ENCODE measurements at places on chromosomes 7 and 10.

- no peak for DNase-seq
These were observed 16.1 kb downstream of the TAS2R41 start for GRCh38 chr7:143493751-143494150.

GRCh38 chr7:80151274-80151665, 16.6 kb downstream of the GNAI1 start:
- DNase-seq: peak; percentile 28

DNA sequence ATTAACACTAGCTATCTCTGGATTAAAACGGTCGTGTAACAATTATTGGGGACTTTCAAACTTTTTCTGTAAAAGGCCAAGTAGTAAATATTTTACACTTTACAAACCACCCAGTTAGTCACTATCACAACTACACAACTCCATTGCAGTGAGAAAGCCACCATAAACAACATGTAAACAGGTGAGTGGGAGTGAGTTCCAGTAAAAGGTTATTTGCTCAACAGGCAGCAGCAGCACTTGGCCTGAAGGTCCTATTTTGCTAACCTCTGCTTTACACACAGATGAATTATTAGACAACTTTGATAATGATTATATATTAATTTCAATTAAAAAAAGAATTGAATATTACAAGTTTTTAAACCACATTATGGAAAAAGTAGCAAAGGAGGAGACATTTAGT, 15.8 kb upstream of the AGMO start:
- DNase-seq: no peak

DNA sequence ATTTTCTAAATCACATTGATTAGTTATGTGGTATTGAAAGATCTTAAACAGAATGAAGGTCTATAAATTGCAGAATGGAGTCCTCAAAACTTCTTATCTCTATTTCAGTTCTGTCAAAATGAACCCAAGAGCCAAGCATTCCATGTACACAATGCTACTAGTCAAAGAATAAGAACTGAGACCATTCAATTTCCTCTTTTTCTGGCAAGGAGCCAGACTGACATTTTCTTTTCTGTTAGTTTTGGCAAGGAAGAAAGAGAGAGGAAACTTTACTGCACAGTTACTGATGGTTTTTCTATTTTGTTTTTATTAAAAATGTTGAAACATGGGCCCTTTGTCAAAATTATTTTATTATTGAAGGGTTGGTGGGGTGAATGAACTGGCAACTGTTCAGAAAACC, 181.8 kb upstream of the FERD3L start:
- DNase-seq: no peak

DNA sequence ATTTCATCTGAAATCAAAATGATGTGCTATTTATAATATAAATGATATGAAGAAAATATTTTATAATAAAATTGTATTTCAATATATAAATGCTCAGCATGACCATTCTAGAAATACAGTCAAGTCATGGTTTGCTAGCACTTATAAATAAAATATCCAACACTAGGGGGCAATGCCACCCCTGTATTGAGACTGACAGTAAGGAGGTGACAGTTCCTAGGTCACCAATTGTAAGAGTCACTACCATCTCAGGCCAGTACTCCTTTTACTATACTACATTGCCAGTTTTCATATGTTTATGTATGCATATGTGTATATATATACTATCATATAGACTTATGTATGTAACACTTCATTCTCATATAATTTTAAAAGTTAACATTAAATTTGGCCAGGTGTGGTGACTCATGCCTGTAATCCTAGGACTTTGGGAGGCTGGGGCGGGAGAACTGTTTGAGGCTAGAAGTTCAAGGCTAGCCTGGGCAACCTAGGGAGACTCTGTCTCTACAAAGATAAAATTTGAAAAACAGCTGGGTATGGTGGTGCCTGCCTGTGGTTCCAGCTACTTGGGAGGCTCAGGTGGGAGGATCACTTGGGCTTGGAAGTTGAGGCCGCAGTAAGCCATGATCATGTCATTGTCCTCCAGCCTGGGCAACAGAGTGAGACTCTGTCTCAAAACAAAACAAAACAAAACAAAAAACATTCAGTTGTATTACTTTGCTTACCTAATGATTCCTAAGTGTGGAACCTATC, 2.4 kb upstream of the CNOT4 start:
- DNase-seq: peak; percentile 36

- DNase-seq: no peak
These were observed 23.7 kb downstream of the UBN2 start for GRCh38 chr7:139254728-139255127.

- DNase-seq: no peak
These were observed 185.8 kb downstream of the USP6NL start for GRCh38 chr10:11425676-11426075.

- no peak for DNase-seq
These were observed 39.0 kb downstream of the SMNDC1 start for GRCh38 chr10:110265573-110266193.

- DNase-seq: no peak
These were observed 1.0 kb downstream of the FAM107B start for GRCh38 chr10:14773551-14774213.

- DNase-seq: no peak
These were observed 183.1 kb upstream of the PRSS58 start for GRCh38 chr7:142440906-142441411.

DNA sequence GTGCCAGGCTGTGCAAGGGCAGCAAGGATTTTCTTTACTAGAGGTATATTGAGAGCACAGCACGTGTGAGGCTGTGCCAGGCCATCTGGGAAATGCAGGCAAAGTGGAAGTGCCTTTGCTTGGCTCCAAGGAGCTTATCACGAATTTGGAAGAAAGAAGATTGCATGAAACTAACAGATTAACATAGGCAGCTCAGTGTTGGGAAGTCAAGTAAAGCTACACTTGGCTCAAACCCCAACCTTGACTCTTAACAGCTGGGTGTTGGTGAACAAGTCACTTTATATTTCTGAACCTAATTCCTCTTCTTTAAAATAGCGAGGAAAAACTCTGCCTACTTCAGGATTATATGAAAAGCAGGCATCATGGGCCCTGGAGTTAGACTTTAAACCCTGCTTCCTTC, 105.2 kb downstream of the PLCE1 start:
- no peak for DNase-seq

DNA sequence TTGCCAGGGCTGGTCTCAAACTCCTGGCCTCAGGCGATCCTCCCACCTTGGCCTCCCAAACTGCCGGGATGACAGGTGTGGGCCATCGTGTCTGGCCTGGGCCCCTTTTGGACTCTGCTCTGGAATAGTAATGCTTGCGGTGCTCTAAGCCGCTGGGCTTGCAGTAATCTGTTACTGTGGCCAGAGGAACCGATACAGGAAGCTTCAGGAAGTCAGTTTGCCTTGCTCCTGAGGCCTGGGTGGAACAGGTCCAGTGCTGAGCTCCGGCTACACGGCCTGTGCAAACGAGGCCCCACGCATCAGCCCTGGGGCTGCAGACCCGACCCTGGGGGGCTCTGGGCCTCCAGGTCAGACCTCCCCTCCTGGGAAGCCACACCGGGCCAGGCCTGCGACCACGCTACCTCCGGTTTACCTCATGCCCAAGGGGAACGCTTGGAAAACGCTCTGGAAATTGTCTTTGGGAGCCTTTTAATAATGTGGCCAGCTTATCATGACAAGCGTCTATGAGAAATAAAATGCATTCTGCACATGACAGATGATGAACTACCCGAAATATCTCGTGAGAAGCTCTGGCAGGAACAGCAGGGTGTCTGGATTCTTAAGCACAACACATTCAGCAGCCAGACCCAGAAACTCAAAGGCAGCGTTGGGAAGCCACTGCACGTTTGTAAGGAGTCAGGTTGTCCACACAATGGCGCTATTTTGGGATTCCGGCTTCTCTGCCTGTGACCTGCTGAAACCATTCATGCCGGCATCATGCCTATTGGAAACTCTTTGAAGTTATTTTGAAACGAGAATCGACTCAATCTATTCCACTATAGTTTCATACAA, 10.1 kb upstream of the ADAP1 start:
- DNase-seq: no peak

DNA sequence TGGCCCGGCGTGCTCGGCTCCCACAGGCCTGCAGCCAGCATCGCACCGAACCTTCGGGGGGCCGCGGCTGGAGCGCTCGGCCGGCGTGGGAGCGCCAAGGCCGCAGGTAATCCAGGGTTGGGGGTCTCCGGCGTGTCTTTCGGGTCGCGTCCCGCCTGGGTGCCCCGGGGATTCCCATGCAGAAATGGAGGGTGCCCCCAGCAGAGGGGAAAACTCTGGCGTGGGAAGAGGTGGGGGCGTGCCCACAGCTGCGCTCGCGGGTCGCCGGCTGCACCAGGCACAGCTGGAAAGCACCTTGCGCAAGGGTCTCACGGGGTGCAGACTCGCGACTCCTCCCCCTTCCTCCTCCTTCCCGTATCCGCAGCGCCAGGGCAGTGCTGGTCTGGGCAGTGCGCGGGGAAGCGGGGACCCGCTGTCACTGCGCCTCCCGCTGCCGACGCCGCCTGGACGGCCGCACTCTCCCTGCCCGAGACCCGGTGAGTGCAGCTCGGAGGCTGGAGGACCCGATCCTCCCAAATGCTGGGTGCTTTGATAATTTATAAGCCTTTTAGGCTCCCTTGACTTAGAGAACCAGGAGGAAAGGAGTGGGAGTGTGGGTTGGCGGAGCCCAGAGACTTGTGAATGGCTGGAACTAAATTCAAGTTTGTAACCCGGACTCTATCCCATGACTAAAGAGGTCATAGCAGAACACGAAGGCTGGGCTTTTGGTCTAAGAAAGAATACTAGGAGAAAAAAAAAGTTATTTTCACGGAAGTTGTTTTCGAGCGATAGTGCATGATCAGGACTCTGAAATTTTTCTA, 489 bp downstream of the MAP3K8 start:
- DNase-seq: peak; percentile 59

- no peak for DNase-seq
These were observed 157.1 kb downstream of the GPAM start for GRCh38 chr10:112026438-112026837.

DNA sequence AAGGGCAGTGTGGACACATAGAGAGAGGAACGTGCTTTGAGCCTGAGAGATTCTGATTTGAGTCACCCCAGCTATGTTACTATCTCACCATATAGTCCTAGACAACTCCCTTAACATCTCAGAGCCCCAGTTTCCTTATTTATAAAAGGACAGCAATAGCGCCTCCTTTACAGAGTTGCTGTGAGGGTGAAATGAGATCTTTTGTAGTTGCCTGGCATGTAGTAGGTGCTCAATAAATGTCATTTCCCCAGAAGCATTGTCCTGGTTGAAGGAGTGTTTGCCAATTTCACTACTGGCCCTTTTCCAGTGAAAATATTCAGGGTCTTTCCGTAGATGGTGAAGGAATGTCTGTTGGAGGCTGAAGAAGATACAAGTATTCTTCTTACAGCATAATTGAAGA, 51.3 kb upstream of the FAM180A start:
- DNase-seq: no peak

GRCh38 chr10:124722798-124723783, 21.1 kb downstream of the FAM53B start:
- peak; percentile 68 for DNase-seq

GRCh38 chr7:309586-310228, 19.7 kb downstream of the FOXL3 start:
- DNase-seq: no peak

DNA sequence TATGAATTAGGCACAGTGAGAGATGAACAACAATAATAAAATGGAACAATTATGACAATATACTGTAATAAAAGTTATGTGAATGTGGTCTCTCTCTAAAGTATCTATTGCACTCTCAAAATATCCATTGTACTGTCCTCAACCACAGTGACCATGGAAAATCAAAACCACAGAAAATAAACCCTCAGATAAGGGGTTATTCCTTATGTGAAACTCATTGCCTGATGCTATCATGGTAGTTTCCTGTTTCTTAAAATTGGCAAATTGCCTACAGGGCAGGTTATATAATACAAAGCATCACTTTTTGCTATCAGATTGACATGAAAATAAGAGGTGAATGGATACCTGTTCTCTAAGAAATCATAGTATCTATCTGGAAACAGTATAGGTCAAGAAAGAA, 3.8 kb downstream of the MCM10 start:
- no peak for DNase-seq

- no peak for DNase-seq
These were observed 42.2 kb downstream of the GPR85 start for GRCh38 chr7:113044394-113044793.

DNA sequence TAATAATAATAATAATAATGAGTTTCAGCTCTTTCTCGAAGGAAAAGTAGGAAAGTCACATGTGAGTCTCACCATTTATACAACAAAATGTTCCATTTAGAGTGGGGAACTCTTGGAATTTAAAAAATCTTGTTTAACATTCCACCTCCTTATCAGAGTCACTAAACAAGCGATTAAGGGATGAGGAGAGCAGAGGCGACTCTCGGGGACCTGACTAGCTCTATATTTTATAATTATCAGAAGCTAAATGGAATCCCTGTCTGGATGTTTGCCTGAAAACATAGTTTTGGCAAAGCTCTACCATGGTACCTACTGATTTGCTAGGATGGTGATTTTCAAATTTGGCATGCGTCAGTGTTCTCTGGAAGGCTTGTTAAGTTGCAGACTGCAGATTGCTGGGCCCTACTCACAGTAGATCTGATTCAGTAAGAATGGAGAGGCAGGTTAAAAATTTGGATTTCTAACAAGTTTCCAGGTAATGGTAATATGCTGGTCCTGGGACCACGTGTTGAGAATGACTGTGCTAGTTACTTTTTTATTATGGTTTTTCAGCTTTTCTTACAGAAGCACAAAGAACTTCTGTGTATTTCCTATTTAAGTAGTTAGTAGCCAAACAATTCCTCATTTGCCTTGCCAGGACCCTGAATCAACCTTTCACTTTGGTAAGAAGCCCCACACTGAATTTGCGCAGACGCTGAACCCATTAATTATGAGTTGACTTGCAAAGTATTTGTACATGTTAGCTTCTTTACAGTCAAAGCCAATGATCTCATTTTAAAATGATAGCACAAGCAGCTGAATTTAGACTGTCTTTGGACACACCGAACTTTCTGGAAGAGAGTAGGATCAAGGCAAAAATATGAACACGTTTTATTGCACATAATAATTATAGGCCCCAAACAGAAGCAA, 39.5 kb downstream of the CPED1 start:
- no peak for DNase-seq

DNA sequence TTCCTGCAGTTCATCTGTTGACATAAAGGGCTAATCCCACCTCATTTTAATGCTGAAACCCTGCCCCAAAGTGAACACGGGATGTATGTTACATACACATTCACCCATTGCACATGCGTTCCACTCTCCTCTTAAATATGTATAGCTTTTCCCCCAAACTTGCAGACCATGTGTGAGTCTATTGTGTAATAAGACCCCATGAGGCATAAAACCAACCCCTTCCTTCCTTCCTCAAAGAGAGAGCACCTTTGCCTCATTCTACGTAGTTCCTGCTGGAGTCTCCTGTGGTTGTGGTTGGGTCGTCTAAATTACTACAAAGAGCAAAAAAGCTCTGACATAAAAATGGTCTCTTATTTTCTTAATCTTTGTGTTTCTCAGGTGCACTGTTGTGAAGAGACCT, 345.7 kb upstream of the KLF6 start:
- no peak for DNase-seq

Measured in stimulated activated naive CD8-positive, alpha-beta T cell treated with anti-CD3 and anti-CD28 coated beads, Interleukin-15, amount 100 ng/mL, for 72 hours (primary cell).